ENCODE measurements at places on chromosomes 7 and 10.

DNA sequence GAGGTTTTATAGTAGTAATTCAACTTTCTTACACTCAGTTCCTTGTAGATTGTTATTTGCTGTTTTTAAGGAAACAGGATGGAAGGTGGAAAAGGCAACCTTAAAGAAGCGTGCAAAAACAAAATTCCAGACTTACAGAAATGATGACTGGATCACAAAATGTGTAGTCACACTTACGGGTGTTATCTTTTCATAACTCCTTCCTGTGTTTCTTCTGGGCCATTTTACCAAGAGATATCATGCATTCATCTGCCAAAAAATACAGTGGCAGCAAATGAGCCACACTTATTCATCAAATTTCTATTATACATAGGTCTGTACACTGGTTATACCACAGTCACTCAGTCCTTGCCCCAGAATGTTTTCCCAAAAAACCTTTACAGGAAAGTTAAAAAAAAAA is 94.3 kb upstream of the IL6 start:
- DNase-seq, result no peak

GRCh38 chr10:122974543-122975064 is 5.6 kb upstream of the PSTK start:
- no peak for DNase-seq

GRCh38 chr7:137626469-137627067 is 220.2 kb downstream of the DGKI start:
- peak; percentile 5 for DNase-seq

DNA sequence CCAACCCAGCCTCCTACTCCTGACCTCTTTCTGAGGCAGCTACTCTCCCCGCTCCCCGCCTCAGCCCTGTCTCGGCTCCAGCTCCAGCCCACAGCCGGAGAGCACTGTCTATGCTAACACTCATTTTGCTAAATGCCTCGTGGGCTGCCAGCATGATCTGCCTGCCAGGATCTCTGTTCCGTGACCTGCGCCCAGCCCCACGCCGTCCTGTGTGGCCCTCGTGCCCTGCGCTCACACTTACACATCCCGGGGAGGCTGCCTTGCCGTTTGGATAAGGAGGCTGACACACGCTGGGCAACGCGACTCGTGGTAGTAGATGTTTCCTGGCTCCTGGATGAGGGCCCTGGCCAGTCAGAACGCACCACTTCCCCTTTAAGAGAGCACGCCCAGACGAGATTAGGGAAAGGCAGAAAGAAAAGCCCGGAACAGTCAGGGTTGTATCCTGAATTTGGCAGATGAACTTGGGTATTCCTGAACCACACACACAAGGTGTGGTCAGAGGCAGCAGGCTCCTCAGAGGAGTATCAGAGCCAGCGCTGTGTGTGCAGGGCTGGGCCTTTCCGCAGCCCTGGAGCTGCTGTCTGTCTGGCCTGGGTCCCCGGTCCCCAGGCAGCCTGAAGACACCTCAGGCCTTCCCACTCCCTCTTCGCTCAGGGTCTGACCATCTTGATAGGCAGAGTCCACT is 97.7 kb upstream of the EFCAB10 start:
- peak; percentile 70 for DNase-seq

- DNase-seq, result peak; percentile 75
These were observed 113.7 kb downstream of the CDK14 start for GRCh38 chr7:90709501-90710465.
